Chondrocyte (in vitro differentiated cells): ENCODE measurements at places on chromosomes 13 and 19.

DNA sequence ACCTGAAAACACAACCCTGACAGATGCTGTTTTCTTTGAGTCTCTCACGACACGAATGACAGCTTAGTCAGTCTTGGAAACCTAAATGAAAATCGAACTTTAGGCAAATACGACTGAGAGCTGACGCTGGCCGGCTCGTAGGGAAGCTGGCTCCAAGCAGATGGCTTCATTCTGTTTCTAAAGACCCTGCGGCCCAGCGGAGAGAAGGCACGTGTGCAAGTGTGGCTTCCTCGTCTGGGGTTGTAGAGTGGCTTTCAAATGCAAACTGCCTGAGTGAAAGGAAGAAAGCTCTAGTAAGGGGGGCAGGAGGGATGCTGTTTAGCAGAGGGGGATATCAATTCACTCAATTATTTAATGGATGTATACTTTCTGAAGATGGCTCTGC lies 26.1 kb upstream of the TIMM44 start:
- no peak for DNase-seq

DNA sequence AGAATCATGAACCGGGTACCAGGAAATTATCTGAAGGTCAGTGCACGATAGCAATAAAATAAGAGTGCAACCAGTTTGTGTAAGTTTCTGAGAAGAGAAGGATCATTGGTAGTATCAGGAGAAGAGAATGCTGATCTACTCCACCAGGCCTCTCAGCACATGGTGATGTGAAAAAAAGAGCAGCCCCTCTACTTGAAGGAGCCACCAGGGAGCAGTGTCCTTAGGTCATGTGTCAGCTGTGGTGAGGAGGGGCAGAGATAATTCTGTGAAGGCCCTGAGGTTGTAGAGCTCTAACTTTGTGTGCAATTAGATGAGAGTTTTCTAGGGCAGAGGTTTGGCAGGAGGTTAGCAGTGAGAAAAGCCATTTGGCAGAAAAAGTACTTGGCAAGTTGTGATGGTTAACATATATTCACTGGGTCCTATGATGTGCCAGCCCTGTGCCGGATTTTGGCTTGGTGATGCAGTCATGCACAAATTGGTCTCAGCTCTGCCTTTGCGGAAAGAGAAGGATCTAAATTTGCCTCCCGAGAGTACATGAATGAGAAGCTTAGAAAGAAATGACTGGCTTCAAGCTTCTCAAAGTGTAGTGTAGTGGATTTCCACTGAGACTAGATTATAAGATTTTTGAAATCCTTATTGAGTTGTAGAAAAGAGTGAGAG lies 19.2 kb upstream of the ZC3H13 start:
- DNase-seq = no peak

DNA sequence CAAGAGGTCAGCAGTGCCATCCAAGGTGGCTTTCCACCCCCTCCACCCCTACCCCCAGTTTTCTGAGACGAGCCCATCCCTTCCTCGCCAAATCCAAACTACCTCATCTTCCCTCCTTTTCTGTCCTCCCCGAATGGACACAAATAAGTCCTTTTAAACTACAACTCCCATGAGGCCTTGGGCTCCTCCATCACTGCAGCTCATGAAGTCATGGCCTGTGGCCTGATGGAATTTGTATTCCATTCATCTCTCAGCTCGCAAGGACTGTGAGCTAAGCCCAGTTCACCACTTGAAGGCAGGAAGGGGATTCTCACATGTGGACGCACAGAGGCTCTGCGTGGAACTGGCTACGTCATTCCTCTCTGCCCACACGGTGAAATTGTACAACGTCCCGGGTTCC lies 12.5 kb downstream of the PTPRH start:
- no peak for DNase-seq

- DNase-seq = no peak
These were observed 194.0 kb upstream of the NBEA start for GRCh38 chr13:34748073-34748472.

GRCh38 chr19:40335101-40335500 lies 13.1 kb downstream of the C19orf47 start:
- DNase-seq = no peak

GRCh38 chr13:107461751-107462150 lies 753.6 kb downstream of the LIG4 start:
- no peak for DNase-seq

- DNase-seq = no peak
These were observed 33.2 kb upstream of the MEDAG start for GRCh38 chr13:30872685-30873461.

GRCh38 chr19:13118424-13119193 lies 545 bp downstream of the NACC1 start:
- DNase-seq = no peak

GRCh38 chr19:3368441-3368795 lies 2.0 kb downstream of the NFIC start:
- DNase-seq = no peak

DNA sequence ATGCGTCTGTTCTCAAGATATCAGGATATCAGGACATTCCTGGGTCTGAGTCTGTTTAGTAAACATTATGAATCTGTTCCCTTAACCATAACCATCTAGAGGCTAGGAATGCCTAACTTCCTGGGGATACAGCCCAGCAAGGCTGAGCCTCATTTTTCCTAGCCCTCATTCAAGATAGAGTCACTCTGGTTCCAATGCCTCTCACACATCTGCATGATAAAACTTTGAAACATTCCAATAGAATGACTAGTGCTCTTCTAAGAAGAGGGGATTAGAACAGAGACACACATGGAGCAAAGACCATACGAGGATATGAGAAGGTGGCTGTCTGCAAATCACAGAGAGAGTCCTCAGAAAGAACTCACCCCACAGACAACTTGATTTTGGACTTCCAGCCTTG lies 20.6 kb upstream of the CABP5 start:
- DNase-seq = no peak

DNA sequence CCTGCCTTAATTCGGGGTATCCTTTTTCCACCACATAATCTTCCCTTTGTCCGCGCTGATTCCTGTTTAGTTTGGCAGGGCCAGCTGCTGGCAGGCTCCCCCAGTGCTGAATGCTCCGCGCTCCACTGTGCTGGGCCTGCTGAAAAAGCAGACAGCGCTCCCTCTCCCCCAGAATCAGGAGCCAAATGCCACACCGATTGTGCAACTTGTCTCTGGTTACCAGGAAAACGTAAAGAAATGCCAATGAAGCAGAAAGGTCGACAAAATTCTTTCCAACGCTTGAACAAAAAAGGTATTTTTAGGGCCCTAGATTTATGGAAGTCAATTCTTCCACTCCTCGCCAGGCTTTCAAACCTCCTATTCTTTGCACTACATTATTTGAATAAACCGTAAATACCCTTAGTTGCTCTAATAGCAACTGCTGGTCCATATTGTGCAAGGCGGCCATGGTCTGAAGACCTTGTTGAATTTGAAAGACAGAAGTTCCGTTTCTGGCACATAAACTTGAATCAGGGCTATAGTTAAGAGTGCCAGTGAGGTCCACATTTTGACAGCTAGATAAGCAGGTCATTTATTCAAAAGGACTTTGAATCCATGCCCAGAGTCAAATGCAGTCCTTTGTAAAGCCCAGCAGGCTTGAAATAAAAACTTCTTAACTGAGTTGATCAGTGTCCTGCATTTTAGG lies 206.7 kb upstream of the RFC3 start:
- no peak for DNase-seq

GRCh38 chr19:3097442-3097871 lies 3.3 kb downstream of the GNA11 start:
- no peak for DNase-seq

DNA sequence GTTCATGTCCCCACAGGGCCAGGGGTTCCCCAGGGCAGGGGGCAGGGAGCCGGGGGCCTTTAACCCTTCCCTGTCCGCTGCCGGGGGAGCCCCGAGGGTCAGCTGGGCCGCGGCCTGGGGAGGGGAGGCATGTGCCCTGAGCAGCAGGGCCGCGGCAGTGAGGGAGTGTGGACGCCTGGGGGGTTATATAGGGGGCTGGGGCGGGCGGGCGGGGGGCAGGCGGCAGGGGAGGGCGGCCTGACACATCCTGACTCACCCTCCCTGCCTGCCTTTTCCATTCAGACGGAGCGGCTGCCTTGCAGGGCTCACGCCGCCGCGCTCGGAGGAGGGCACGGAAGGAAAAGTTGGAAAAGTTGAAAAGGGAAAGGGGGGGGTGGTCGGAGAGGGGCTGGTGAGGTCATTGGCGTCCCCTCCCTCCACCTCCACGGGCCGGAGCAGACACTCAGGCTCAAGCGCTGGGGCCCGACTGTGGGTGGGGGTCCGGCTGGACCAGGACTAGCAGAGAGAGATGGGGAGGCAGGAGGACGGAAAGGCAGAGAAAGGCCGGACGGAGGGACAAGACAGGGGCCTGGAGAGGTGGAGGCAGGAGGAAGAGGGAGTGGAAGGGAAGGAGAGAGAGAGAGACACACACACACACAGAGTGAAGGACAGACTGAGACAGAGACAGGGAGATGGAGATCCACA lies at the start of gene IL11:
Gene IL11, minus strand, starts transcription at position 159 of the 684 bp plus-strand sequence. Its CDS starts 153 bp downstream, at position 6.
- no peak for DNase-seq

GRCh38 chr13:42603571-42603970 lies 29.6 kb downstream of the TNFSF11 start:
- DNase-seq = no peak

GRCh38 chr13:51328488-51328887 lies 11.0 kb upstream of the SERPINE3 start:
- no peak for DNase-seq

- no peak for DNase-seq
These were observed 455.4 kb downstream of the KLF5 start for GRCh38 chr13:73514208-73514607.

DNA sequence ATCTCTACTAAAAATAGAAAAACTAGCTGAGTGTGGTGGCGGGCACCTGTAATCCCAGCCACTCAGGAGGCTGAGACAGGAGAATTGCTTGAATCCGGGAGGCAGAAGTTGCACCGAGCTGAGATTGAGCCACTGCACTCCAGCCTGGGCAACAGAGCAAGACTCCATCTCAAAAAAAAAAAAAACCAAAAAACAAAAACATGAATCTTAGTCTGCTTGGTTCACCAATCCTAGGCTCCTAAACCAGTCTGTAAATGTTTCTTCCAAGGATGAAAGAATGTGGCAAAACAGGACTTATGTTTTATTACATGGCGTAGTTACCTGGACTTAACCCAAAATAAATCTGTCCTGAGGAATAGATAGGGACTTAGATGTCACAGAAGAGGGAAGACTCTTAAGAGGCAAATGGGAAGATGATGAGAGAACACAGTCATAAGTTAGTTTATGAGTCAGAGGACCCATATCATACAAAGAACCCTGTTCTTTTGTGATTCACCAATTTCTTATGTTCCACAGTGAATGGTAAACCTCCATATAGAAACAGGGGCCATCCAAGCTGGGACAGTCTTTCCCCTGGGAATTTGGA lies 6.9 kb upstream of the FBXL3 start:
- no peak for DNase-seq

GRCh38 chr19:46605356-46605821 lies 4.3 kb downstream of the CALM3 start:
- peak; percentile 82 for DNase-seq

GRCh38 chr13:78592584-78592983 lies 10.8 kb downstream of the POU4F1 start:
- no peak for DNase-seq

DNA sequence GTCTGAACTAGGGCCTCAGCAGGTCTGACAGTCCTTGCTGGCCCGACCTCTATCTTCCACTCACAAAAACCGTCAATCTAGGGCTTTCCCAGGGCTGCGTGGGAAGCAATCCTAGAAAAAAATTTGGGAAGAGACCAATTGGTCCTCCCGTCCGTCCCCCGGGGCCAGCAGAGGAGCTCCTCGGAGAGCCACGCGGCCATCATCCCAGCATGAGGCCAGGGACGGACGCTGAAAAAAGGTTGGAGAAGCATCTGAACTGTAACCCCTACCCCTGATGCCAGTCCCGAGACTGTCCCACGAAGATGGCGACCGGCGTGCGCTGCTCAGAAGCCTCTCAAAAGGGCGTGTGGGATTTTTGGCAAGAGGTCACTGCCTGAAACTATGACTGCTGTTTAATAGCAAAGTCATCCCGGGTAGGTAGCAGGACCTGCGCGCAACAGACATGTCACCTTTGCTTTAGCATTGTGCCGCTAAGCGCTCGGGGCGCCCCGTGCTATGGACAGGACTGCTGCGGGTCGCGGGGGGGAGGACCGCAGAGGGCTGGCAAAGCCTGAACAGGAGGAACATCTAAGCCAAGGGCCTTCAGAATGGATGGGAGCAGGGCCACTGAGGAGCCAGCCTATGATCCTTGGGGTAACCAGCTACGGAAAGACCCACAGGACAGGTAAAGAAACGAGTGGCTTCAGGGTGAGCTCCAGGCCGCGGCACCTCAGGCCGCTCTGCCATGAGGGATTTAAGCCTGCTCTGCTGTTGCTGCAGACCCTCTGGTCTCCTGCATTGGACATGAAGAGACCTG lies 10.6 kb downstream of the AKAP8 start:
- DNase-seq = no peak

- no peak for DNase-seq
These were observed 2.6 kb downstream of the MBNL2 start for GRCh38 chr13:97224544-97225300.

DNA sequence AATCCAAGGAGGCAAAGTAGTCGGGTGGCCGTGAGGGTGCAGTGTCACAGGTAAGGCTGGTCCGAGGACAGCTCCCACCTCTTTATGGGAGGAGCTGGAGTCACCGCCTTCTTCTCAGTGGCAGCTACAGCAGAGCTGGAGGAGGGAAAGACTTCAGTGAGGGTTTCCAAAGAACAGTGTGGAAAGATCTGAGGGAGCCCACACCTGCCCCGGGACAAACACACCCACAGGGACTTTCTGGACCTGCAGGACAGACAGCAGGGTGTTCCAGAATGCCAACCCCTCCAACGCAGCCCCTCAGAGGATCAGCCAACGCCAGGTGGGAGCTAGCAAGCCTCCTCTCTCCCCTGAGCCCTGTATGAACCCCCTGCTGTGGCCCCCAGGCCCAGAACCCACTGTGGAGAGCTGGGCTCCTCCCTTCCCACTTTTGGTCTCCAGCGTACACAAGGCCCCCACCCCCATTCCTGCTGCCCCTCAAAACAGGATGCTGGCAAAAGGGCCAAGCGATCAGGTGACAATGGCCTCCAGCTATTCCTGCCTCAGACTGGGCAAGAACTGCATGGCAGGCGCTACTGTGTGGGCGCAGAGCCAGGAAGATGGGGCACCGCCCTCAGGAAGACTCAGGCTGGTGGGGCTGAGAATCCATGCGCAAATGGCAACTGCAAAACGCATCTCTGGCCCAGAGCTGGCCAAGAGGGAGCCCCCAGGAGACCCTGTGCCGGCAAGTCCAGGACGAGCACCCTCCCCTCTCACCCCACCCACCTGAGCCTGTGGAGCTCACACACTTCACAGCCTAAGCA lies 3.5 kb upstream of the CD320 start:
- peak; percentile 77 for DNase-seq

DNA sequence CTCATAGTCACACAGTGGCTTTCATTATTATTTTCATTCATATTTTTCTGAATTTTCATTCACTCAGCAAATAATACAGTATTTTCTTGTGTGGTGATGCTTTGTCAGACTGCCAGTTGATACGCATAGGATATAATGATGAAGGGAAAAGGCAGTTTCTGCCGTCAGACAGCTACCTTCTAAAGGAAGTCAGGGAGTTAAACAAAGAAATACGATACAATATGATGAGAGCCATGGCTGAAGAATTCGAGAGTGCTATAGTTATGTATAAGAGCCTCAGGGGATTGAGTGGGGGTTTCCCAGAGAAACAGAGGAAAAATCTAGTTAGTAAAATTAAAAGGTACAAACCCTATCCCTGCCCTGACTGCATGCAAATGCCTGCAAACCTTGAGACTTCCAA lies 479.1 kb downstream of the OLFM4 start:
- no peak for DNase-seq

GRCh38 chr13:21518617-21519144 lies 59.6 kb upstream of the ZDHHC20 start:
- no peak for DNase-seq
